Activated naive CD4-positive, alpha-beta T cell treated with anti-CD3 and anti-CD28 coated beads, Interleukin-2, amount 50 U/mL, for 72 hours (primary cell): ENCODE measurements at places on chromosomes 1 and 21.
A peak's percentile ranks its signal among the peaks of the same experiment; 100 is the strongest.

GRCh38 chr21:31974454-31974985 lies 101.7 kb downstream of the HUNK start:
- DNase-seq = no peak

DNA sequence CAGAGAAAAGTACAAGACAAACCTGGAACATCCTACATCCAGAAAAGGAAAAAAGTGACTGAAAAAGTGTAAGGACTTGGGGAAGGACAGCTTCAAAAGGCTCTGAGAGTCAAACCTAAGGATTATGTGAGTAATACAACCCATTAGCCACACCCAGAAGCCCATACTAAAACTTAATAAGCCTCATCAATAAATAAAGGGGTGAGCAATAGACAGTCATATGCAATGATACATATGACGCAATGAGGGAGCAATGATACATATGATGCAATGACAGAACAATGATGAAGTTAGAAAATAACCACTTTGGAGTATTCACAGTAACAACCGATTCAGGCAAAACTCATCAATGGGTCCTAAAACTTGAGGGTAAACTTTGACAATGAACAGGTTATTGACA lies 50.1 kb downstream of the BRWD1 start:
- no peak for DNase-seq

DNA sequence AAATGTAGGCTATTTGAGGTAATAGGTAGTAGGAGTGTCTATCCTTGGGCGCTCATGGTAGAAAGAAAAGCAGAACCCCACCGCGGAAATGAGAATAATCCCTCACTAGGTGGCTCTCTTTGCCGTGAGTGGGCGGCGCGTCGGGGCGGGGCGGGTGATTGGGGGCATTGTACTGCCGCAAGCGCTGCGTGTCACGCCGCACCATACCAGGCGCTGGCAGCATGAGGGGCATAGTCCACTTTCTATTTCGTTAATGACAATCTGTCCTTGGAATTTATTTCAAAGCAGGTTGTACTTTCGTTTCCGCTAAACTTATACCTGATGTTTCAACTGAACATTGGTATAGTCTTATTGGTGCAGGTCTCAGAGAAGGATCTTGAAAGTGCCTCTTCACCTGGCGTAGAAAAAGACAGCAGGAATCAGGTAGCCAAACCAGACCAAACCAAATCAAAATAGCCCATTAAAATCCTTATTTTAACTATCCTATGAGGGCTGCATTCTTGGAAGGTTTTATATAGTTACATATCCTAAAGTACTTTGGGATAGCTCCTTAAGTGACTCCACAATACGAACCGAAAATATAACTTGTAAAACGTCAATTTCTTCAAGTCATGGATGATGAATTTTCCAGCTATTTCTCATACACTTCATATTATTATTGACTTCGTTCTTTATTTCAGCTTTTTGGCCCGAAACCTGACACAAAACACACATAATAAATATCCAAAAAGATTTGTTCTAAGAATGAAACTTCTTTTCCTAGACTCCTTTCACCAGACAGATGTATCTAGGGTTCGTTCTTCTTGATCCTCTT lies 1.9 kb upstream of the SMG7 start:
- DNase-seq = peak; percentile 84

DNA sequence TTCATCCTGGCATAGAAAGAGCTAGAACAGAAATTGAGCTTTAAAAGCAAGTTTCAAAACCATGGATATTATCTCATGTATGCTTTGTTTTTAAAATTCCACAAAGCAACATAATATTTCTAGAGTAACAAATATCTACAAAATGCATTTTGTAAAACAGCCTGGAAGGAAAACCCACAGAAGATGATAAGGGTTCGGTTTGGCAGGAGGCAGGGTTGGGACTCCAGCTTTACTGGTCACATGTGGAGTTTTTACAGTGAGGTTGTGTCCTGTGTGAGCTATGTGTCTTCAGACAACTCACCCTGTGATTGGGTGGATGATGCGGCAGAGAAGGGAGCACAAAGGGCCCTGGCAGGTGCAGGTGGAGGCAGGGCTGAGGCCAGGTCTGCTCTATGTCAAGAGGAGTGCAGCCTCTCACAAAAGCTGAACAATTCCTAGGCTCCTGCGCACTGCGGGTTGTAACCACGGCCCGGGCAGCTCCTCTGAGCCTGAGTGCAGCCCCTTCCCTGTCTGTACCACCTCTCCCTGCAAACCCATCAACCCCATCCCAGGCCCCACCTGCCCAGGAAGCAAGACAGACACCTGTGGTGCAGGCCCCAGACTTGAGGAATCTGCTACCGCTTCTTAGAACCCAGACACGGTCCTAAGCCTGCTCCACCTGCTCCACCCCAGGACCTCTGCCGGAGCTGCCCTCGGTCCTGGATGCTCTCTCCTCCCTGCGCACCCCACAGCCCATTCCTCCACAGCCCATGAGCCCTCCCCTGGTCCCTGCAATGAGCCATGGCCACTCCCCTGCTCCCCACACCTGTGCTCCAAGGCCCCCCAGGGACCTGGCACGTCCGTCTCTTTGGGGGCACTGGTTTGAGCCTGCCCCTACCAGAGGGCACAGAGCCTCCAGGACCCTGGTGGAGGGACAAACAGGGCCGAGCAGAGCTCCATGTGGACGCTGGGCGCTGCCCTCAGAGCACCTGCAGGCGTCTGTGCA lies 2.8 kb upstream of the COL18A1 start:
- no peak for DNase-seq

DNA sequence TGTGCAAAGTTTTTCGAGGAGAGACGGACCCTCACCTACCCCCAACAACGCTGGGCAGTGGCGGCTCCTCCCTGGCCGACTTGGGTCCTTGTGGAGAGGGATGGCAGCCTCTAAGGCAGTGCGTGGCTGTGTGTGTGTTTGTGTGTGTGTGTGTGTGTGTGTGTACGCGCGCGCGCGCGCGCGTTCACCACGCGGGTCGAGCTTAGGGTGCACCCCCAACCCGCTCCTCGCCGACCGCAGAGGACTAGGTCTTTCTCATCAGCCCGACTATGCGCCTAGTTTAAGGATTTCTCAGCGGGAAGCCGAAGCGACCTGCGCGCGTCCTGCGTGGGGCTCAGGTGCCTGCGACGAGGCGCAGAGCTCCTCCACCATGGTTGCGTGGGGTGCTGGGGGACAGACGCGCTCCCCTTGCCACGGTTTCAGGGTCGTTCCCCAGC lies 940 bp downstream of the SOX13 start:
- no peak for DNase-seq

DNA sequence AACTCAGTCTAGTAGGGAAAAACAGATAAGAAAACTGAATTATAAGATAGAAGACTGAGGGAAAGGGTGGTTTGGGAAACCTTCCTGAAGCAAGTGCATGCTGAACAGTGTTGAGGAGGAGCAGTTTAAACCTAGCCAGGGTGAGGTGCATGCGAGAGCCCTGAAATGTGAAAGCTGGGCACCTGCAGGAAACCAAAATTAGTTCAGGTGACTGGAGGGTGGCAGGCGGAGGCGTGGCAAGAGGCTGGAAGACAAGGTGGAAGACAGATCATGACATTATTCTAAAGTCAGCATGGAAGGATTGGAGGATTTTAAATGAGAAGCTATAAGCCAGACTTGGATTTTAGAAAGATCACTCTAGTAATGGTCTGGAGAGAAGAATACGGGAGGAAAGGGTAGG lies 75.1 kb downstream of the CACNA1E start:
- DNase-seq = no peak

DNA sequence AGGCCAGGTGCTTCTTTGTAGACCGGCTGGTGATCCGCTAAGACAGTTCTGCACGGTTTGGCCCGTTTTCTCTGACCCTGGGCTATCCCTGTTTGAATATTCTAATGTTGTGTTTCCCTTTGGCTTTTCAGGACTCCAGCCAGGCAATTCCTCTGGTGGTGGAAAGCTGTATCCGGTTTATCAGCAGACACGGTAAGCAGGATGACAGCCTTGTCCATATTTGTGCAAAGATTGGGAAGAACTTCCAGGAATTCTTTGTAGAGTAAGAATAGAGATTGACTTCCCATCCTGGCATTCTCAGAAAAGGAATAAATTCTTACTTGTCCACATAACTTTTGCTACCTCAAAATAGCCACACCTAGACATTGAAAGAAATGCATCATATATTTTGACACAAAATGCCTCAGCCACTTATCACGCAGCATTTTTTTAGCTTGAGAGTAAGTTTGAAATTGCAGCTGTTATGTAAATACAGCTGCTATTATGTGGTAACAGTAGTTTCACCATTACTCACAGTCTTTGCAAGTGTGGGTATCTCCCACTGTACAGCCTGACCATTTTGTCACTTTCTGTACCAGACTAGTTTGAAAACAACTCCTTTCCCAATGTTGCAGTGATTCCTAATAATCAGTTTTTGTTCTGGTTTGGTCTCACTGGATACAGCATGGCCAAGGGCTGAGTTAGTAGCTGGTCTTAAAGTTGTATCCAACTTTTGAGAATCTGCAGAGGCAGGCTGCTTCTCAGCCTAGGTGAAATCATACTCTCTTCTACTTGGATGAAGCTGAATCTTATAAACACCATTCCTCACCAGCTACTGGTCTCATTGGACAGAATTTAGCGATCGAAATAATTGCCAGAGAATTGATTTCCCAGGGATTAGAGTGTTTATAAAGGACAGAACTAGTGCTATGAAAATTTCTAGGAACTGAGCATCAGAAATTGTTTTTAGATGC lies 40.0 kb upstream of the IKBKE start:
- no peak for DNase-seq

GRCh38 chr1:118291661-118292060 lies 106.6 kb upstream of the SPAG17 start:
- DNase-seq = no peak

DNA sequence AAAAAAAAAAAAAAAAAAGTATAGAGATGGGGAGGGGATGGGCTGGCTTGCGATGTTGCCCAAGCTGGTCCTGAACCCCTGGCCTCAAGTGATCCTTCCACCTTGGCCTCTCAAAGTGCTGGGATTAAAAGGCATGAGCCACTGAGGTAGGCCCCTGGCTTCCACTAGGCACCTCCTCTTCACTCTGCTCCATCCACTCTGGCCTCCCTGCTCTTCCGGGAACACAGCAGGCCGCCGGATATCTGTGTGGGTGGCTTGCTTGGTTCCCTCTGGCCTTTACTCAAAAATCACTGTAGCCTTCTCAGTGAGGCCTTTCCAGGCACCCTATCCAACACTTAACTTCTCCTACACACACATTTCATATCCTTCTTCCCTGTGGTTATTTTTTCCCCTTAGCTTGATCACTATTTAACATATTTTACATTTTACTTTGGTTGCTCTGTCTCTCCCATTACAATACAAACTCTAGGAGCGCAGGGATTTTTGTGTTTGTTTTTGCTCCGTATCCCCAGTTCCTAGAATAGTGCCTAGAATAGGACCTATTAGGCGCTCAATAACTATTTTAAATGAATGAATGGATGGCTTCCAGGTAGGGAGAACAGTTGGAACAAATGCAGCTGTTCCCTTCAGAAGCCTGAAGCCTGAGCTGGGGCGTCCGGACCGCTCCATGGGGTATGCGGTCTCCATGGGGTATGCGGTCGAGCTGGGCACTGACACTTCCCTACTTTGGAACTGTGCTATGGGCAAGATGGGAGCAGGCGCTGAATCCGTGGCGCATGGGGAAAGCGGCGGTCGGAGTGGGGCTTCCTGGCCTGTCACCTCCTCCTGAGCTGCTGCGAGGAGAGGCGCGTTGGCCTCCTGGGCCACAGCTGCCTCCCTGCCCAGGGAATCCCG lies 46.7 kb downstream of the H3-3A start:
- DNase-seq = no peak

DNA sequence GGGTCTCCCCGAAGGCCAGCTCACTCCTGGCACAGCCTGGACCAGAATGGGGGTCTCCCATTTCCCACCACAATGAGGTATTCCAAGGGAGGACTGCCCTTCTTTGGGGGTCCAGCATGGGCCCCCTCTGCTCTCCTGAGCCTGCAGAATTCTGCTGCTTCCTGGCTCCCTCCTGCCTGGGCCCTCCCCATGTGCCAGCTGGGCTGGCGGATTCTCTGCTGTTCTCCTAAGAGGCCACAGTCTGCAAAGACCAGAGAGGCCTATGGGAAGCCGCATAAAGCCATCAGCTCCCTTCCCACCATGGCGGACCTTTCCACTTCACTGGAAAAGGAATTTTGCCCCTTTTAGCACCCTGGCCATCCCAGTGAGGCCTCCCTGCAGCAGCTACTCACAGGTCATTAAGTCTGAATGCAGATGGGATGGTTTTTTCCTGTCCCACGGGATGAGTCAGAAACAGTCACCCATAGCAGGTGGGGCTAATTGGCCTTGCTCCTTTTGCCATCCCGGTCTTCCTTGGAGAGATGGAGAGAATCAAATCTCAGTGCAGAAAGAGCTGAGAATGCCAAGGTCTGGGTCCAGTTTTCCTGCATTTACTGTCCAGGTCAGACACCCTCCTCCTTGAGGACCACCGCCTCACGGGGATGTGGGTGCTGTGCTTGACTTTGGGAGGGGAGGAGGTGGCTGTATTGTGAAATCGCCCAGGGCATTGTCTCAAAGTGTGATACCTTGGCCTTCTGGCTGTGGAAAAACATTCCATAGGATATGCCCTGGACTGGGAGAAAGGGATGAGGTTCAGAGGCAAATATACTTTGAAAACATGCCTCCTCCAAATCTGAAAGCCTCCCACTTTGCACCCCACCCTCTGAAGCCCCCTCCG lies 23.2 kb downstream of the MYBPH start:
- no peak for DNase-seq

GRCh38 chr1:207988326-207989165 lies 77.6 kb upstream of the CD34 start:
- no peak for DNase-seq

DNA sequence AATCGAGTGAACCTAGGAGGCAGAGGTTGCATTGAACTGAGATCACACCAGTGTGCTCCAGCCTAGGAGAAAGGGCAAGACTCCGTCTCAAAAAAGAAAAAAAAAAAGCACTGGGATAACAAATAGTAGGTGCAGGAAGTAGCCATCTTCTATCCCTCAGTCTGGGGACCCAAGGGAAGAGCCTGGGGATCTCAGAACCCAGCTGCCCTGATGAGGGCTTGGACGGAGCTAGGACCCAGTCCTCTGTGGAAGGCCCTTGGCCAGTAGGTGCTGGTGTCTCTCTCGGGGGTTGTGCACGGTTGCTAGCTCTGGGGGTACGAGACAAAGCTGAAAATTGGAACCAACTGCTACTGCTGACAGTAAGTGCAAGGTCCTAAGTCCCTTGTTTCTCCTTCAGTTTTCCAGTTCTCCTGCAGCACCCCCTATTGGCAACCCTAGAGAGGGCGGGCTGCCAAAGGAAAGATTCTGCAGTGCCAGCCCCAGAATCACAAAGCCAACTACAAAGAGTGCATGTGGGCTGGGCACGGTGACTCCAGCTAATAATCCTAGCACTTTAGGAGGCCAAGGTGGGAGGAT lies 57.6 kb upstream of the KIF1B start:
- peak; percentile 61 for DNase-seq
